ENCODE measurements at places on chromosomes 5 and 9.
A peak's percentile ranks its signal among the peaks of the same experiment; 100 is the strongest.

DNA sequence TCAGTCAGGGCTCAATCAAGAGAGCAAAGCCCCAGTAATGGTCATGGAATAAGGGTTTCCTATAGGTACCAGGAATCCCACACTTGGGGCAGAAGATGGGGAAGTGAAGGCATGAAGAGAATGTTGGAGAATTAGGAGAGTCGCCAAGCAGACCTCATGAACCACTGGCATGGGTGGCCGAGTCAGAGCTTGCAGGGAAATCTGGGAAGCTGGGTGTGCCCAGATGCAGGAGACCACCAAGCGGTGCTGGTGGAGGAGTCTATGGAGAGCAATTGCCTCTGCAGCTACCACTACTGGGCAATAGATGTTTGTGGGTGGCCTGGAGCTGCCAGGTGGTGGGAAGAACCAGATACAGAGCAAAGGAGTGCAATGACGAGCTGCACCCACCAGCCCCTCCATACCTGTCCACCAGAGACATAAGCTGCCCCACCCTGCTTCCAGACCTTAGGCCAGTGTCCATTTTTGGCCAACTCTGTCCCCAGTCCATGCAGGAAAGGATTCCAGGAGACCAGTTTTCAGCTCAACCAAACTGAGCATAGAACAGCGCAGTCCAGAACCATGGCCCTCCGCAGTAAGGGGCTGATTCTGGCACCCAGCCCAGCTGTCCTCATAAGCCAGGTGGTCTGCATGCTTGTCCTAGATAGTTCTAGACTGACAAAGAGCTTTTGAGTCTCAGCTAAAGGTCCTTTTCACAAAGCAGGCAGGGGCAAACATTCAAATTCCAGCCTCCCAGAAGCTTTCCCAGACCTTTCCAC lies 323.9 kb downstream of the GADD45G start:
- no peaks in the 10 kb centered on the region for H3K36me3 ChIP-seq
- DNase-seq, result no peak
- H3K27ac ChIP-seq, result no peak overlapping the region
- H3K27me3 ChIP-seq, result no peaks in the 10 kb centered on the region

DNA sequence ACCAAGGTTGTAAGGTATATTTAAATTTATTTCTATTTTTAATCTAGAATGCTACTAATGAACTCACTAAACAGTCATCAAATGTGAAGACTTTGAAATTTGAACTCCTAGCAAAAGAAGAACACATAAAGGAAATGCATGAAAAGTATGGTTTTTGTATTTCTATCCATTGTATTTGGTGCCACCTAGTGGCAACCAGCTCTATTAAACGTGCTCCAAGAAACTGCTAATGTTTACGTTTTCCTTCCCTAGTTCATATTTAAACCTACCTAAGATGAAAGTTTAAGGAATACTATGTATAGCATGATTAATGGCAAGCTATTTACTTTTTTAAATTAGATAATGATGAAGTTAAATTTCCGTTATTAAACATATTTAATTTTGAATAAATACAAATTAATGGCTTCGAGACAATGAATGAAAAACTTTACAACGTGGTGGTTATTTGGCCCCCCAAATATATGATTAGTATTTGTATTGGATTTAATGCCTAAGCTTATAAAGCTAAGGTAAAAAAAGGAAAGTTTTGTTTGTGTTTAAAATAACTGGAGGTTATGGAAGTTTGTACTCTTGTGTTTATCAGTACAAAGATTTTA lies 115.9 kb upstream of the SH3GL2 start:
- no peaks in the 10 kb centered on the region for H3K4me1 ChIP-seq
- DNase-seq, result no peak
- no peak overlapping the region for H3K27ac ChIP-seq
- peaks cover 21% of the 10 kb centered on the region for H3K36me3 ChIP-seq

- peak overlapping the region; percentile 53 for H3K27ac ChIP-seq
- H3K4me3 ChIP-seq, result no peak overlapping the region
- no peaks in the 10 kb centered on the region for H3K36me3 ChIP-seq
- DNase-seq, result no peak
- H3K4me1 ChIP-seq, result peaks cover 49% of the 10 kb centered on the region
- no peaks in the 10 kb centered on the region for H3K27me3 ChIP-seq
Observed at GRCh38 chr5:113250341-113250953, 184.3 kb downstream of the TSSK1B start.

GRCh38 chr9:79829566-79830302 lies 258.0 kb downstream of the TLE4 start:
- H3K27me3 ChIP-seq, result no peaks in the 10 kb centered on the region
- no peaks in the 10 kb centered on the region for H3K4me1 ChIP-seq
- DNase-seq, result no peak

- DNase-seq, result no peak
- no peaks in the 10 kb centered on the region for H3K36me3 ChIP-seq
- H3K4me3 ChIP-seq, result no peak overlapping the region
- H3K27me3 ChIP-seq, result no peaks in the 10 kb centered on the region
- no peaks in the 10 kb centered on the region for H3K4me1 ChIP-seq
- H3K27ac ChIP-seq, result no peak overlapping the region
Observed at GRCh38 chr5:160451281-160451680, 29.6 kb downstream of the PTTG1 start.

- H3K36me3 ChIP-seq, result no peaks in the 10 kb centered on the region
- DNase-seq, result no peak
- no peaks in the 10 kb centered on the region for H3K4me1 ChIP-seq
- no peak overlapping the region for H3K27ac ChIP-seq
- H3K27me3 ChIP-seq, result peaks cover 47% of the 10 kb centered on the region
- H3K4me3 ChIP-seq, result no peak overlapping the region
Observed at GRCh38 chr9:130981756-130982137, 27.2 kb upstream of the LAMC3 start.

GRCh38 chr5:33205727-33206410 lies 234.9 kb upstream of the TARS1 start:
- no peak overlapping the region for H3K4me3 ChIP-seq
- DNase-seq, result no peak
- H3K36me3 ChIP-seq, result no peaks in the 10 kb centered on the region
- H3K27me3 ChIP-seq, result no peaks in the 10 kb centered on the region
- peaks cover 10% of the 10 kb centered on the region for H3K4me1 ChIP-seq

GRCh38 chr5:83102364-83102980 lies 25.1 kb downstream of the XRCC4 start:
- no peaks in the 10 kb centered on the region for H3K36me3 ChIP-seq
- no peak for DNase-seq
- H3K27ac ChIP-seq, result no peak overlapping the region
- no peak overlapping the region for H3K4me3 ChIP-seq
- no peaks in the 10 kb centered on the region for H3K27me3 ChIP-seq

DNA sequence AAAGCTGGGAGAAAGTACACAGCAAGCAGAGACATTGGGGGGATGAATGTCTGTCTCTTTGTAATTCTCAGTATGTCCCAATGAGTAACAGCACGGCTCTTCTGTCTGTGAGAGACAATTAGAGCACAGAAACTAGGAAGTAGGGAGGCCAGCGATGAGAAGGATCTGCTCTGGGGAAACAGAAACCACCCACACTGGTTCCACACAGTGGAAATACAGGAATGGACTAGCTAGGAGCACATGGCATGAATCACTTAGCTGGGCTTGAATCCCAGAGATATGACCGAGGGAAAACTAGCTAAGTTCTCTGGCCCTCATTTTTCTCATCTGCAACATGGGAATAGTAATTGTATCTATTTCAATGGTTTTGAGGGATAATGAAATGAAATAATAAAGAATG lies 895.9 kb downstream of the TLE4 start:
- H3K27ac ChIP-seq, result no peak overlapping the region
- no peak overlapping the region for H3K4me3 ChIP-seq
- no peaks in the 10 kb centered on the region for H3K4me1 ChIP-seq
- H3K27me3 ChIP-seq, result no peaks in the 10 kb centered on the region
- H3K36me3 ChIP-seq, result no peaks in the 10 kb centered on the region
- no peak for DNase-seq

- H3K27me3 ChIP-seq, result no peaks in the 10 kb centered on the region
- H3K36me3 ChIP-seq, result no peaks in the 10 kb centered on the region
- H3K4me1 ChIP-seq, result no peaks in the 10 kb centered on the region
- H3K4me3 ChIP-seq, result no peak overlapping the region
Observed at GRCh38 chr5:120454094-120454798, 9.9 kb upstream of the PRR16 start.

DNA sequence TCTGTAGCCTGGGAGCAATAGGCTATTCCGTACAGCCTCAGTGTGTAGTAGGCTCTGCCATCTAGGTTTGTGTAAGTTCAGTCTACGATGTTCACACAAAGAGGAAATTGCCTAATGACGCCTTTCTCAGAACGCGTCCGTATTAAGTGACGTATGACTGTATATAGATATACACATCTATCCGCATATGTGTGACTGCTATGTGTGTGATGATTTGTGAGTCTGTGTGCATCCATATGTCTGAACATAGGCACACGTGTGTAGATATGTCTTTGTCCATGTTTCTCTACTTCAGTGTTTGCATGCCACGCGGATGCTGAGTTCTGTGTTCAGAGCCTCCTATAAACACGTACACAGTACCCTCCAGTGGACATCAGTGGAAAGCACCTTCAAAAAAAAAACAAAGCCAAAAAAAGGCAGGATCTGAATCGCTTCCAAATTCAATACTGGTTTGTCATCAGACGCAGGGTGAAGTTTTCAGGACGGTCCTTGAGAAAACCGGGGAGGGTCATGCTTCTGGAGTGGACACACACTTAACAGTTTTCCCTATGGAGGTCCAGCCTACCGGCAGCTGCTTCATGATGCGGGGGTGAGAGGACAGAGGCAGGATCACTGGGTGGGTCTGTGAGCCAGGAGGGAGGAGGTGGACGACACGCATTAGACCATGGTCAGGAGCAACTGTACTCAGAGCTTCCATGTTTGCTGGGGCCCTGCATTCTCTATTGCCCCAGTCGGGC lies 29.5 kb upstream of the ALDH1B1 start:
- H3K27me3 ChIP-seq, result no peaks in the 10 kb centered on the region
- peak overlapping the region; percentile 24 for H3K4me3 ChIP-seq
- DNase-seq, result no peak

- no peaks in the 10 kb centered on the region for H3K27me3 ChIP-seq
- no peaks in the 10 kb centered on the region for H3K36me3 ChIP-seq
- DNase-seq, result no peak
- peak overlapping the region; percentile 9 for H3K4me3 ChIP-seq
- peaks cover 15% of the 10 kb centered on the region for H3K4me1 ChIP-seq
Observed at GRCh38 chr9:21688108-21689102, 114.0 kb upstream of the MTAP start.

DNA sequence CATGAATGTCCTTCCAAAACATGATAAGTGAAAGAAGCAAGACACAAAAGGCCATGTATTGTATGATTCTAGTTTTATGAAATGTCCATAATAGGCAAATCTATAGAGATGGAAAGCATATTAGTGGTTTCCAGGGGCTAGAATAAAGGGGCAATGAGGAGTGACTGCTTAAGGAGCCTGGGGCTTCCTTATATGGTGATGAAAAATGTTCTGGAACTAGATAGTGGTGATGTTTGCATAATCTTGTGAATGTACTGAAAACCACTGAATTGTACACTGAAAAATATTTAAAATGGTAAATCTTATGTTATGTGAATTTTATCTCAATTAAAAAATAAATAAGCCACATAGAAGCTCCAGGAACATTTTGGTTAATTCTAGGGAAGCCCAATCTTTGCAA lies 144.4 kb upstream of the ANKRD55 start:
- no peaks in the 10 kb centered on the region for H3K4me1 ChIP-seq
- no peak overlapping the region for H3K4me3 ChIP-seq
- H3K36me3 ChIP-seq, result no peaks in the 10 kb centered on the region
- no peaks in the 10 kb centered on the region for H3K27me3 ChIP-seq

GRCh38 chr5:72408127-72408526 lies 88.0 kb downstream of the PTCD2 start:
- no peaks in the 10 kb centered on the region for H3K36me3 ChIP-seq
- H3K4me3 ChIP-seq, result no peak overlapping the region
- no peak overlapping the region for H3K27ac ChIP-seq
- H3K4me1 ChIP-seq, result peaks cover under 1% of the 10 kb centered on the region

- no peaks in the 10 kb centered on the region for H3K27me3 ChIP-seq
- no peak for DNase-seq
- peak overlapping the region; percentile 52 for H3K4me3 ChIP-seq
- no peaks in the 10 kb centered on the region for H3K36me3 ChIP-seq
Observed at GRCh38 chr5:160199410-160199911, 29.8 kb upstream of the FABP6 start.

DNA sequence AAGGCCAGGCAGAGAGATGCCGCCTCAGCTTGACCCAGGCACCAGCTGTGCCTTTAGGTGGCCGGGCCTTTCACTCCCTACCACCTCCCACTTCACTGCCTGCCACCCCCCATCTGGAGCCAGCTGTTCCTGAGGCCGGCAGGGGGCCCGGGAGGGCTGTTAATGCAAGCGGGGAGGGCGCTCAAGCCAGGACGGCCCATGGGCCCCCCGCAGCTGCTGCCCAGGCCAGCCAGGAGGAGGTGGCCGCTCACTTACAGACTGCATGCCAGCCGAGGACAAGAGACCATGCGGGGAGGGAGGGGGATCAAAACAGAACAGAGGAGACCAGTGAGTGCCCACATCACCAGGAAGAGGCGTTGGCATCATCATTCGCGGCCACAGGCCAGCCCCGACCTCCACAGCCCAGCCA lies 4.5 kb downstream of the ABCA2 start:
- H3K27me3 ChIP-seq, result no peaks in the 10 kb centered on the region
- H3K4me1 ChIP-seq, result peaks cover 25% of the 10 kb centered on the region
- H3K4me3 ChIP-seq, result no peak overlapping the region
- H3K27ac ChIP-seq, result no peak overlapping the region
- DNase-seq, result no peak
- peaks cover 37% of the 10 kb centered on the region for H3K36me3 ChIP-seq

GRCh38 chr5:170617533-170618490 lies 114.0 kb downstream of the KCNIP1 start:
- no peaks in the 10 kb centered on the region for H3K36me3 ChIP-seq
- peaks cover 7% of the 10 kb centered on the region for H3K4me1 ChIP-seq
- no peaks in the 10 kb centered on the region for H3K27me3 ChIP-seq
- no peak overlapping the region for H3K27ac ChIP-seq
- no peak overlapping the region for H3K4me3 ChIP-seq

DNA sequence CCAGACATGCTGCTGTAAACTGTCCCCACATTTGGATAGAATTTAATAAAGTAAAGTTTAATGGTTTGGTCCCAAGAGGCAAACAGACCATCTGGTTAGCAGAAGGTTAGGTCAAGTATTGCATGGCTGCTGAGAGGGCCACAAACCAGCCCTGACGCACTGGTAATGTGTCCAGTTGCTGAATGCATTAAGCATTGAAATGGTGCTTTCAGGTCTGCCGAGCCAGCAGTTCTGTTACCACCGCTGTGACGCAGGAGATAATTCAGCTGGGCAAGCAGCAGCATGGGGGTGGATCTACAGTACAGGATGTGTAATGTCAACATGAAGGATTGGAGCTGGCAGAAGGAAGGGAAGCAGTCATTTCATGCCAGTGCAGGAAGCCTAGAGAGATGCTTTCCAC lies 16.0 kb downstream of the ZNF462 start:
- no peak overlapping the region for H3K4me3 ChIP-seq
- no peaks in the 10 kb centered on the region for H3K36me3 ChIP-seq
- H3K27me3 ChIP-seq, result no peaks in the 10 kb centered on the region

- H3K4me3 ChIP-seq, result no peak overlapping the region
- peak; percentile 26 for DNase-seq
- H3K4me1 ChIP-seq, result no peaks in the 10 kb centered on the region
- H3K27me3 ChIP-seq, result no peaks in the 10 kb centered on the region
- H3K27ac ChIP-seq, result no peak overlapping the region
Observed at GRCh38 chr9:124149992-124150391, 107.8 kb upstream of the NEK6 start.
